GM12878 (cell line): ENCODE measurements at places on chromosomes 4 and X. TPM values are rescaled to one million over a fixed set of nuclear protein-coding genes. Genes with fewer than 3 reads are reported as not detected.

Gene MAP7D2
- 0.13 and 0.19 TPM in 2 replicates for total RNA-seq

Gene LONRF3
- 0.10 and 0.16 TPM in 2 replicates for total RNA-seq

Gene LRAT
- total RNA-seq = not detected in 2 replicates

Gene HERC5
- total RNA-seq = 20.0 and 22.5 TPM in 2 replicates

- no peak for DNase-seq
Measured at GRCh38 chr4:128341634-128342033, 54.0 kb upstream of the PGRMC2 start.

- DNase-seq = no peak
Measured at GRCh38 chr4:98383431-98384106, 122.4 kb downstream of the RAP1GDS1 start.

DNA sequence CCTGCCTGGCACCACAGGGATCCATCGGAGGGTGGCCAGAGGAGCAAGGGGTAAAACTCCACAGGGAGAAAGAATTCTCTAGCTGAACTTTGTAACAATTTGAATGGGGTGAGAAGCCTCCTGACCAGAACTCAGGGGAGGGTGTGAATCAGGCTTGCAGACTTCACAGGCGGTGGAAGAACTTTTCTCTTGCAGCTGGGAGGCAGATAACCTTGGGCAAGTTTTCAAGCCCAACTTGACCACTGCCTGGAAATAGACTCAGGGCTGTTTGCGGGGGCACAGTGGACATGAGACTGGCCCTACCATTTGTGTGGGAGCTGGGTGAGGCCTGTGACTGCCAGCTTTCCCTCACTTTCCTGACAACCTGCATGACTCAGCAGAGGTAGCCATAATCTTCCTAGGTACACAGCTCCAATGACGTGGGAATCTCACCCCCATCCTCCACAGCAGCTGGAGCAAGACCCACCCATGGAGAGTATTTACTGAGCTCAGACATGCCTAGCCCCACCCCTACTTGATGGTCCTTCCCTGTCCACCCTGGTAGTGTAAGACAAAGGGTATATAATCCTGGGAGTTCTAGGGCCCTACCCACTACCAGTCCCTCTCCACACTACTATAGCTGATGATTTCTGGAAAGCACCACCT is 210.0 kb upstream of the AGTR2 start:
- DNase-seq = no peak

DNA sequence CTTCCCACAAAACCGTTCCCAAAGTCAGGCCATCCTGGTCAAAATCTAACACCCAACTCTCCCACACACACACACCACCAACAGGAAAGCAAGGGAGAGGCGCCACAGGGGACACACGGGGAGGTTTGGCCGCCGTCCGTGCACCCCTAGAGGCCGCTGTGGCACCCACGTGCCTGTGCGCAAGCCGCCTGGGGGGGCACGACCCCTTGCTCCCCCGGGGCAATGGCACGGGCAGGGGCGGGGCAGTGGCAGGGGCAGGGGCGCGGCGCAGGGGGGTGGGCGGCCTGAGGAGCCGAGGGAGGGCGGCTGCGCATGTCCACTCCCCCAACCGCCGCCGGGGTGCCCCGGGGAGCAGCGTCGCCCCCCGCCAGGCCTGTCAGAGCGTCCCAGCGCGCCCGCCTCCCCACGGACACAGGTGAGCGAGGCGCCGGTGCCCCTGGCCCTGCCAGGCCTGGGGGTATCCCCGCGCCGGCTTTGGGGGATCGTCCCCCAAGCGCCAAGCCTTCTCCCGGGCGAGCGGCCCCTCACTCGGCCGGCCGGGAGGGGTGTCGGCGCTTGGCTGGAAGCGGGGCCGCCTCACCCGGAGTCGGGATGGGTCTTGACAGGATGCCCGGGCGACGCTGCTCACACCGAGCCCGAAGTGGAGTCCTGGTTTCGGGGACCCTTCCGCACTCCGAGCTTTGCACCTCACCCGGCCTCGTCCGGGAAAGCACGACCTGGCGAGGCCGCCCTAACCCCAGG is at the start of gene ERAS:
ERAS (plus strand) TSS at position 379 of the 741 bp plus-strand sequence. CDS start 2,611 bp downstream, outside the sequence.
- no peak for DNase-seq

GRCh38 chrX:1673337-1673736 is 58.5 kb downstream of the ASMT start:
- DNase-seq = no peak

GRCh38 chr4:185921583-185922555 is 109.9 kb upstream of the SORBS2 start:
- no peak for DNase-seq

- DNase-seq = peak; percentile 84
Measured at GRCh38 chr4:48047421-48047844, 30.9 kb downstream of the NIPAL1 start.
